ENCODE measurements at places on chromosomes 13 and 19. TPM values are rescaled to one million over a fixed set of nuclear protein-coding genes. Genes with fewer than 3 reads are reported as not detected.

The ADGRE2 gene
- total RNA-seq, result 0.71 TPM

The KDM4B gene
- total RNA-seq, result 9.2 TPM

The FPR3 gene
- total RNA-seq, result not detected

The TMEM86B gene
- total RNA-seq, result 0.68 TPM

The CLIP3 gene
- total RNA-seq, result 0.36 TPM

All from nasal cavity respiratory epithelium epithelial cell of viscerocranial mucosa (primary cell).